ENCODE measurements at places on chromosomes 3 and 15. TPM values are rescaled to one million over a fixed set of nuclear protein-coding genes. Genes with fewer than 3 reads are reported as not detected.

Gene ROBO2
- total RNA-seq: not detected

Gene KCTD6
- total RNA-seq: 8.7 TPM

Gene CRYGS
- 0.49 TPM for total RNA-seq

Gene SPTSSB
- total RNA-seq: not detected

Gene PRR20G
- total RNA-seq: 0.14 TPM

Gene ENTPD3
- total RNA-seq: not detected

Gene PCSK6
- 11.4 TPM for total RNA-seq

Gene ECE2
- not detected for total RNA-seq

Gene CCRL2
- 0.13 TPM for total RNA-seq

Gene CCR1
- not detected for total RNA-seq

Gene NUP210
- 32.3 TPM for total RNA-seq

Gene SCN11A
- total RNA-seq: not detected

Gene FGF12
- 0.61 TPM for total RNA-seq

Gene TRIM42
- not detected for total RNA-seq

Gene LARP6
- total RNA-seq: 81.2 TPM

Gene PP2D1
- not detected for total RNA-seq

Gene DNAJC19
- 23.0 TPM for total RNA-seq

Gene ERICH6
- total RNA-seq: not detected

Gene XCR1
- total RNA-seq: not detected

Gene GNAT1
- not detected for total RNA-seq

All from A549 treated with CpdA at 1 μM for 4 hours (cell line).